ENCODE measurements at places on chromosomes 3 and 15.

- no peak for DNase-seq
These were observed 9.8 kb downstream of the NR2C2 start for GRCh38 chr3:14957153-14957552.

DNA sequence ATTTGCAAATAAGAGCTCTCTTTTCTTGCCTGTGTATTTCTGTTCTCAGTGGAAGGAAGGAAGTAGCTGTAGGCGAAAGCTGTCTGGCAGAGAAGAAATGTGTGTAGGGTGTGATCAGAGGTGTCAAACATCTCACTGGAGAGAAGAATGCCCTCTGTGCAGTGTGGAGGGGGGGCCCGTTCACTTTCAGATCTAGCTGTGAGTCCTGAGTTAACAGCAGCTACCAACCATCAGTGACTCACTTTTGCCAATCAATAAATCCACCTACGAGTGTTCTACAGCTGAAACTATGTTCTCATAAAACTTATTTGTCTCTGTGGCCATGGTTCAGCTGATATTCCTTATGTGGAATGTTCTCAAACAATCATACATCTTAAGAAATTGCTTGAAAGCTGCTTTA is 103.7 kb downstream of the FRMD4B start:
- no peak for DNase-seq

- no peak for DNase-seq
These were observed 401.5 kb upstream of the GOLIM4 start for GRCh38 chr3:168497183-168497582.

DNA sequence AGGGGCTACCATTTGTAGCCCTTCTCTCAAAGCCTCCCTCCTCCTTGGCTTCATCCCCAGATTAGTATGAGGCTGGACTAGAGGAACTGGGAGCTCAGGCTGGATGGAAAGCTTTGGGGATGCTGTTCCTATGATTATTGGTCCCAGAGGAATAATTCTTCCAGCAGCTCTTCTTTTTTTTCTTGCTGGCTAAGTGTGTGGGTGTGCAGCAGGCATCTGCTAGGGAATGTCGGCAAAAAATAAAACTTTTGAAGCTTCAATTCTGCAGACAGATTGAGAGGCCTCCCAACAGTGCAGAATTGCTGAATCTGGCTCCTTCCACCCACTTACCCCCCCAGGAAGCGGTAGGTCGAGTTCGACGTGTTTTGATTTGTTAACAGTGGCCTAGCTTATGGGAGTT is 138.5 kb upstream of the ANKRD28 start:
- DNase-seq: no peak

DNA sequence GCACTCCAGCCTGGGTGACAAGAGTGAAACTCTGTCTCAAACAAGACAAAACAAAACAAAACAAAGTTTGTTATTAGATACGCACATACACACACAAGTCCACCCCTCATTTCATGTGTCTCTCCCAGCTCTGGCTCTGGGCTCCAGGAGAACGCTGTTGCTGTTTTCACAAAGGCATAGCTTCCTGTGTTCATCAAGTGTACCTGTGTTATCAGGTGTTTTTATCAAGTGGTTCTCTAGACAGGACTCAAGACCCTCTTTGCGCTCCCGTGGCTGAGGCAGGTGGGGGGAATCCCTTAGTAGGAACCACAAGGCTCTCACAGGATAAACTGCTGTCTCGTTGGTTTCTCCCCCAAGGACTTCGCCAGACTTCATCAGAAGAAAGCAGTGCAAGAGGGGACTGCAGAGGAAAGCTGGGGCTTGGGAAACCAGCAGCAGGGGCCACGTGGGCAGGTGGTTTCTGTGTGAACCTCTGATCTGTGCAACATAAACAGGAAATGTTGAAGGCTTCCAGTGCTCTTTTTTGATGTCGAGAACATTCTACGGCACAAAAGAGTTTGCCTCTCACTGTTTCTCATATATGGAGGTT is 6.9 kb upstream of the PPP1R2 start:
- DNase-seq: peak; percentile 67

GRCh38 chr3:197599089-197599765 is 43.5 kb upstream of the BDH1 start:
- peak; percentile 60 for DNase-seq

DNA sequence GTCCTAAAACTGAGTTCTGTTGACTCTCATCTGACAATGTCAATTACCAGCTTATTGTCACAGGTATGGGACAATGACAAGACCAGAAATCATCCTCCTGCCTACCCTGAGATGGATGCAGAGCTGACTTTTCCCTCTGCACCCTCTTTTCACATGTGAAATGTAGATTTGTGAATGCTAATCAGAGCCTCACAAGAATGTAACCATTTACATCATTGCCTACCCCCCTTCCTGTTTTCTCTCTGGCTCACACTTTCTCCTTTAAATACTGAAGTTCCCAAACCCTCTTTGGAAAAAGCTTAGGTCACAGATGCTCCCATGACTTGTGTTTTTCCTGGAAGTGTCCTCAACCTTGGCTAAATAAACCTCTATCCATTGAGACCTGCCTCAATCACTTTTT is 228.2 kb downstream of the MYRIP start:
- no peak for DNase-seq

GRCh38 chr3:116179091-116179490 is 266.2 kb downstream of the LSAMP start:
- DNase-seq: no peak

DNA sequence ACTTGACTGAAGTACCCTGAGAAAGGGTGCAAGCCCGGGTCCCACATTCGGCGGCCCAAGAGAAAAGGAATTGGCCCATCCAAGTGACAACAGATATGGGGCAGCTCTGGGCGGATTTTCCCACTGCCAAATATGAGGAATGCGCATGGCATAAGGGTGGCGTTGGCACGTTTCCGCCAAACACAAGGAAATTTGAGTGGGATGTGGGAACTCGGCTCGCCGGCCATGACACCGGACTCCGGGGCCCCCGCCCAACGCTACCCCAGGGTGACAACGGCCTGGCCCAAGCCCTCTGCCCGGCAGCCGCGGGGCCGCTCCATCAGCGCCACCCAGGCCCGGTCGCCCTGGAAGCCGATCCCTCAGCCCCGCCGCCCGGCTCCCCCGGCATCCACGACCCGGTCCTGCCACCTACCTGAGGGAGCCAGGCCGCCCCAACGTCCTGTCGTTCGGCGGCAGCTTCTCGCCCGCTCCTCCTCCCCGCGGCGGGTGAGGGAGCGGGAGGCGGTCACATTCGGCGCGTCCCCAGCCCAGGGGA is 449 bp downstream of the RAF1 start:
- DNase-seq: peak; percentile 32

GRCh38 chr15:54082836-54083492 is 104.7 kb downstream of the UNC13C start:
- DNase-seq: no peak

DNA sequence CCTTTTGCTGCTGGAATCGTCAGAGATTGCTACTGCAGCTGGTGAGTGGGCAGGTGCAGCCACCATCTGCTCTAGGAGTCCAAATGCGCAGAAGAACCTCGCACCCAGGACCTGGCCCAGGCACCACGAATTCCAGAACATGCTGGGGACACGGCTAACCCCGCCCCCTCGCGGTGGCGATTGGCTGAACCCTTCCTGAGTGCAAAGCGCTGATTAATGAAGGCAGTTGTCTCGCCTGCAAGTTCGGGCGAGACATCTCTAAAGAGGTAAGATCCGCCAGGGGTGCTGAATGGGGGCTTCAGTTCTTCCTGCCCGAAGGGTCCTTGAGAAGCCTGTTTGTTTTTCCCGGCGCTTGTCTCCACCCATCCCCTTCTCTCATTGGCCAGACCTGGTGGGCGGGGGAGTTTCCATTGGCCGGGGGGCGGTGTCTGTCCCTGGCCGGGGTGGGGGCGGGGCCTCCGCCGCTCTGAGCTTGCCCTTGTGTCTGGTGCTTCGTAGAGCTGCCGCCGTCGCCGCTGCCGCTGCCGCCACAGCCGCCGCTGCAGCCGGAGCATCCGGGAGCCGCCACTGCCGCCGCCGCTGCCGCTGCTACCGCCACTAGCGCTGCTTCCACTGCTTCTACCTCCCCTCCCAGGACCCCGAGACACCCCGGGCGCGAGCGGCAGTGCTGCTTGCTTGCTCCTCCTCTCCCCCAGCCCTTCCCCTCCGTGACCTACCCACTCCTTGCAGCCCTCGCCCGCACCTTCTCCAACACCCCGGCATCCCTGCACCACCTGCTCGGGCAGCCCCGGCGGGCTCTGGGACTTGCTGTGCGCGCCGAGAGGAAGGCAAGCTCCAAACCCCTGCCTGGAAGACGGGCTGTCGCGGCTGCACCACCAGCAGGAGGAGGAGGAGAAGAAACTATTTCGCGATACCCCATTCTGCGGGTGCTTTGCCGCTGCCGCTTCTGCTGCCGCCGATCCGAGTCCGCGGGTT is at the start of gene CADM2:
Gene CADM2 (plus strand): TSS at position 495 of the 975 bp plus-strand sequence.
- peak; percentile 15 for DNase-seq
